ENCODE measurements at places on chromosomes 7 and 10.

GRCh38 chr7:18667466-18667865, 171.9 kb downstream of the HDAC9 start:
- no peak for DNase-seq

DNA sequence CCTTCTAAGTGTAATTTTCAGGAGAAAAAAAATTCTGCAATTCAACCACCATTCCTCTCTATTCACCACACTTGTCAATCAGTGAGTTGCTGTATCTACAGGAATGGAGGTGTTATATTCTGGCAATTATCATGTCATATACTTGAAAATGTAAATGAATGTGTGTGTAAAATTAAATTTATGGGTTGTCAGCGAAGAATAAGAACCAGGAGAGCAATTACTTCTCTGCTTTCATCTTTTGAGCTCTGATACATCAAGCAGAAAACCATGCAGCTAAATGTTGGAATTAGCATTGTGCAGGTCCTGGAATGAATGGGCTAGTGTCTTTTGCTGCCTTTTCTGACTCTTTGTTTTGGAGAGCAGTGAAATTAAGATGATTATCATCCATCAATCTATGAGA, 207.6 kb downstream of the FOXP2 start:
- peak; percentile 63 for DNase-seq

GRCh38 chr10:88455831-88456230, 127.3 kb downstream of the RNLS start:
- no peak for DNase-seq

DNA sequence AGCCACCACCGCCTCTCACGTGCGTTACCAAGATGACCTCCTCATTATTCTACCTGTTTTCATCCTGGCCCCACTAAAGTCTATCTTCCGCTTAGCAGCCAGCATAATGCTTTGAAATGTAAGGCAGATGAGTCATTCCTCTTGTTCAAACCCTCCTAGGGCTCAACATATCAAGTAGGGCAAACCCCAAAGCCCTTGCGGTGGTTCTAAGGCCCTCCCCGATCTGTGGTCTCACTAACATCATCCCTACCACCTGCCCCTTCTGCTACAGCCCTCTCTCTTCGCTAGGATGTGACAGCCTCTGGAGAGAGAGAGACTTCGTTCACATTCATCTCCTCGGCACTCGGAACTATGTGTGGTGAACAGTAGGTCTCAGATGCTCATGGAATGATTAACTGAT, 94.8 kb downstream of the SVIL start:
- no peak for DNase-seq

- no peak for DNase-seq
Observed at GRCh38 chr7:106092204-106092603, 19.9 kb downstream of the SYPL1 start.

GRCh38 chr10:18340496-18341051, 200.3 kb downstream of the CACNB2 start:
- no peak for DNase-seq

- no peak for DNase-seq
Observed at GRCh38 chr10:97640868-97641811, 669 bp downstream of the PI4K2A start.

- DNase-seq = no peak
Observed at GRCh38 chr7:13174991-13175390, 487.6 kb downstream of the ARL4A start.

DNA sequence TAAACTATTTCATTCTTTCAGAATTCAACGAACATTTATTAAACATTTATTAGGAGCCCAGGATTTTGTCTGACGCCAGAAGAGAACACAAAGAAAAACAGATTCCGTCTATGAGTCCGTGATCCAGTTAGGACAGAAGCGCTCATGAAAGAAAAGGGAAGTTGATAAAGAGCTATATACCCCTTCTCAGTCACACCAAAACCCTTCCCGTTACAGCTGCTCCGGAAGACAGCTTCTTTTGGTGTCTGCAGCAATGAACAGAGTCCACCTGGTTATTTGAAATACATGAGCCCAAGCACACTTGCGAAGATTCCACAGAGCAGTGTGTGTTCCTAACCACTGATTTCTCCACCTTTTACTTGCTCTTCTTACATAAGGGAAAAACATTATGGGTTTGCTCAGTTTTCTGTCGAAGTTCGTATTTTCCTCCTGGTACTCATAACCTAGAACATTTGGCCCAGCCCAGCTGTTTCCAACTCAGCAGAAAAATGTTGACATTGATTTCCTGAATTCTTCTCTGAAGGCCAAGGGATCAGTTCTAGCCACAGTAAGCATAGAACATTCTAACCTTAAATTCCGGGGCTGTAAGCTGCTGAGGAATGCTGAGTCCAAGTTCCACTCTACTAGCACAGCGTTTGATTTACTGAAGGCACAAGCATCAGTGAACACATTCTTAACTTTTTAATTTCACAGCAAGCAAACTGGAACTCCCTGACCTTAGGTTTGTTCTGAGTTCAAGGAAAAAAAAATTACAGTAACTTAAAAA, 206.5 kb downstream of the SORCS1 start:
- DNase-seq = no peak

GRCh38 chr10:17227367-17228090, 512 bp upstream of the VIM start:
- no peak for DNase-seq

- DNase-seq = no peak
Observed at GRCh38 chr7:29319719-29320521, 125.3 kb downstream of the CHN2 start.

- no peak for DNase-seq
Observed at GRCh38 chr7:51090411-51090810, 226.2 kb downstream of the COBL start.

GRCh38 chr7:114644455-114644854, 229.8 kb downstream of the FOXP2 start:
- no peak for DNase-seq

DNA sequence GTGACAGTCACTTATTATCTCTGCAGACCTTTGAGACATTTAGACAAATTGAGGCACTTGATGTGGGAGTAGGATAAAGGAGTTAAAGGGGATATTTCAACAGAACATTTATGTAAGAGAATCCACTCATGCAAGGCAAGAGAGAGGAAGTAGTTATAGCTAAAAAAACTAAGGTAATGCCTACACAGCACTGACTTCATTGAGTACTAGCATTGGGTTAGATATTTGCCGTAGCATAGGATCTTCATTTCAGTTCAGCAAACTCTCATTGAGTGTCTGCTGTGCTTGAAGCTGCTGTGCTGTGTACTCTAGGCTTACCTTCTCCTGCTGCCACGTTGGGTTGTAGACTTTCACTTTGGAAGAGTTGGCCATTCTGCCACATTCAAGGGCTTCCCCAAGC, 10.5 kb upstream of the ENTPD1 start:
- DNase-seq = no peak

- no peak for DNase-seq
Observed at GRCh38 chr10:67005981-67006380, 80.1 kb downstream of the LRRTM3 start.

DNA sequence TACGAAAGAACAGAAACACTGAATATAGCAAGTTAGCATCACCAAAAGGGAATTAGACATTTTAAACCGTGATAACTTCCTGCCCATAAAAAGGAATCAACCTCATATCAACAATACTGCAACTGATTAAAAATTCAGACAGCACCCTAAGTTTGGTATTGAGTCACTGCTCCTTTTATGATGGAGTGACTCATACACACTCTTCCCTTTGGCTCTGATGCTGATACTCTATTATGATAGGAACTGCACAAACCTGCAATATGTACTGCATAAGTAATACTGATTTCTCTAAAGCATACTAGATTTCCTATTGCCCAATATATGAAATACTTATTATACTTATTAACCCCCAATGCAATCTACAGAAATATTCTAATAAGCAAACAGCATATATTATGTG, 118.7 kb downstream of the PARD3 start:
- DNase-seq = no peak

GRCh38 chr10:99431190-99431760, 851 bp upstream of the GOT1 start:
- DNase-seq = no peak

- DNase-seq = no peak
Observed at GRCh38 chr10:46514899-46515298, 41.6 kb downstream of the GPRIN2 start.

DNA sequence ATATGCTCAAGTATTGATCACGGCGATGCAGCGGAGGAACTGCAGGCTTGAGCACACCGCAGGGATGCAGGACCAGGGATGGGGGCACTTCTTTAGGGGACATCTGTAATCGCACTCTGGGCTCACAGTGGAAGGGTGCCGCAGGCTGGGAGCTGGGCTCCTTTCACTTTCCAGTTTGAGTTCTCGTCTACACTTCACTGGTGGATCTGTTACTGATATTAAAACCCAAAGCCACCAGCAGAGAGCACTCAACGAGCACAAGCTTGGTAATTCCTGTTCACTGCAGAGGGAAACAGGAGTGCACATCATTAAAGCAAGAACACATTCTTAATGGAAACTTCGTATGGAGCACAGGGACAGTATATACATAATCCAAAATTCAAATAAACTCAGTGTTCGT, 91.3 kb downstream of the PARD3 start:
- DNase-seq = peak; percentile 30

DNA sequence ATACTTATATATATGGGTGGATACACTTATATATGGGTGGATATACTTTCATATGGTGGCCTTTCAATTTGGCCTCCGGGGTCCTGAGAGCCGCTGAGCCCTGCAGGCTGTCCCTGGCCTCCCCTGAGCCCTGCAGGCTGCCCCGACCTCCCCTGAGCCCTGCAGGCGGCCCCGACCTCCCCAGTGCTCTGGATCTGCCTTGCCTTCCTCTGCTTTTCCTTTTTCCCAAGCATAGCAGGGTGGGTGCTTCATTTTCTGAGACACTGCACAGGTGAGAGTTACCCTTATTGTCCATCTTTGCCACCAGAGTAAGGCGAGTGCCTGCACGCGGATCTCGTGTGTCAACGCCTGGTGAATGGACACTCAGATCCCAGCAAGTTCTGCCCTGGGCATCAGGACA, 106.6 kb downstream of the VIPR2 start:
- no peak for DNase-seq

DNA sequence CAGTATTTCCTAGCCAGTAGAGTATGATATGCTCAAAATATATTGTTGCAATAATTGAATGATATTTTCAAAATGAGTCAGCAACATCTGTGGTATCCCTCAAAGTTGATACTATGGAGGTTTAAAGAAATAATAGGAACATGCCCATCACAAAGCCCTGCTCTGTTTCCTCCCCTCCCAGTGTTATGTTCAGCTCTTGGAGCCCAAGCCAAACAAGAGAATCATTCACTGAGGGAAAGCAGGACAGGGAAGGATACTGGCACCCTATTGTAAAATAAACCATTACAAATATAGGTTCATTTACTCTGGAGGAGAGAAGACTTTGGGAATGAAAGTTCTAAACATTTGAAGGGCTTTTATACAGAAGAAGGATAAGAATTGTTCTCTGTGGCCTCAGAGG, 37.6 kb downstream of the SORCS3 start:
- no peak for DNase-seq

- no peak for DNase-seq
Observed at GRCh38 chr10:73379064-73379748, 20.5 kb upstream of the CFAP70 start.

GRCh38 chr7:2032030-2032875, 200.5 kb downstream of the MAD1L1 start:
- DNase-seq = no peak

- peak; percentile 82 for DNase-seq
Observed at GRCh38 chr7:141071260-141071854, 2.5 kb upstream of the TMEM178B start.

DNA sequence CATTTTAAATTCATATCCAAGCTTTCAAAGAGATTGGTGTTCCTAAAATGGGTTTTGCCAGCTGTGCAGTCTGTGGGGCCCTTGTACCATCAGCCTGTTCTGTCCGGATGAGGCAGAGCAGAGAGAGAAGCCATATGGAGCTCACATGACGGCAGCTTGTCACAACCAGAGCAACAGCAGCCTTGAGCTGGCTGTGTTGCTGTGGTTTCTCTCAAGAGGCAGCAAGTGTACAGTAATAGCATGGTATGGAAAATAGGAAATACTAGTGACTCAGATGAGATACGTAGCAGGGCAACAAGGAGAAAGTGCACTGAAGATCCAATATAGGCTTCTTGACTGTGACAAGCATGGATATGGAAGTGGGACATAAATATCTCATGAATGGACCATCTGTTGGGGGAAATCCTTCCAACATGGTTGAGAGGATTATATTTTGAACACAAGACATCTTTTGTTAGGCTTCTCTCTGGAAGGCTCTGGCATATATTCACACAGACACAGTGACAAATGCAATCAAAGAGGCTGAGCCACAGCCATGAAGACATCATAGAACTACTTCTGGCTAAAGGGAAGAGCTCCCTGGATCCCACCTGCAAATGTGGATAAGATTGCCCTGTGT, 251.0 kb upstream of the TAC1 start:
- DNase-seq = no peak

- no peak for DNase-seq
Observed at GRCh38 chr10:124315591-124316270, 103.0 kb downstream of the OAT start.

DNA sequence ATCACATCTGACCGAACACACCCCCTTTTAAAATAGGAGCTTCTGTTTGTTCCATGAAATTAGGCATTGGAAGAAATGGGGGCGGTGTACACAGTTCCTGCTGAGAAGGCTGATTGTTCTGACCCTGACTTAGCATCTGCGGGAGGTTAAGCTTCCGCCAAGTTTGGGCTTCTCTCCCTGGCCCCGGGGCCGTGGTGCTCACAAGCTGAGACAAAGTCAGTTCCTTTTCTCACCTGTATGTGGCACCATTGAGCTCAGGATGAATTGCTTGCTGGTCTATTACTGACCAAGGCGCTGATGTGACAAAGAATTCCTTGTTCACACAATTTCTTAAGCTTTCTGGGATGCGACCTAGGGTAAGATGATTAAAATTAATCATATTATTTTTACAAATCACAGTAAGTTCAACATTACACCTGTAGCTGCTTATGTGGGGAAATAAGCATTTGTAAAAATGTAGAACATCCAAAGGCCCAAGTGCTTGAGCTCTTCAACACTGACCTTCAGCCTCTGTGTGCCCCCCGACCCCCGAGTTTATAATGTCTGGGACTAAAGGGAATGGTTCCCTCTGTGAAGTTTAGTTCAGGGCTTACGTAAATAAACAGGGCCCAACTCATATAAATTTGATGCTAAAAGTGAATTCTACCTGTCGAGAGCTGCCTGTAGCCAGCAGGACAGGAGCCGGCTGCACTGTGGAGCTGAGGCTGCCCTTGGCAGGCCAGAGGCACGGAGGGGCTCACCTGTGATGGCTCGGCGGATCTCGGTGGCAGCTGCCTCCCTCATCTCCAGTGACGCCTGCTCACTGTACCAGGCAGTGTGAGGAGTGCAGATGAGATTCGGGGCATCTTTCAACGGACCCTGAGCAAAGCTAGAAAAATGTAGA, 50.8 kb downstream of the ZRANB1 start:
- DNase-seq = peak; percentile 57

DNA sequence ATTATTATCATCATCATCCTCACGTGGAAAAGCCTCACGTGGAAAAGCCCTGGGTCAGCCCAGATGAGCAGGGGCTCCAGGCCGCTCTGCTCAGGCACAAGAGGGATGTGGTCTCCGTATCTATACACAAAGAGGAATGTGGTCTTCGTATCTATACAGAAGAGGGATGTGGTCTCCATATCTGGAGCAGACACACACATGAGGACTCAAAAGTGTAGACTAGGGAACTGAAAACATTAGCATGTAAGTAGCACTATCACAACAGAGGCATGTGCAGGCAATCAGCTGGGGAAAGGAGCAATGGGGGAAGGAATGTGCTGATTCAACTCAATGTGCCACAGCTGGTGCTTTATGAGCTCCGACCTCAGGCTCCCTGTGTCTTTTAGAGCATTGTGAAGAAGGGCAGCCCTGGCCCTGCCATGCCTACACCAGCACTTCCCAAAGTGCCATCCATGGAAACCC, 86.5 kb downstream of the PLXNA4 start:
- DNase-seq = no peak

- no peak for DNase-seq
Observed at GRCh38 chr10:120423431-120424197, 33.4 kb upstream of the PLPP4 start.

Measured in NCI-H1436 (cell line).